ENCODE measurements at places on chromosomes 12 and 14.
A peak's percentile ranks its signal among the peaks of the same experiment; 100 is the strongest.

DNA sequence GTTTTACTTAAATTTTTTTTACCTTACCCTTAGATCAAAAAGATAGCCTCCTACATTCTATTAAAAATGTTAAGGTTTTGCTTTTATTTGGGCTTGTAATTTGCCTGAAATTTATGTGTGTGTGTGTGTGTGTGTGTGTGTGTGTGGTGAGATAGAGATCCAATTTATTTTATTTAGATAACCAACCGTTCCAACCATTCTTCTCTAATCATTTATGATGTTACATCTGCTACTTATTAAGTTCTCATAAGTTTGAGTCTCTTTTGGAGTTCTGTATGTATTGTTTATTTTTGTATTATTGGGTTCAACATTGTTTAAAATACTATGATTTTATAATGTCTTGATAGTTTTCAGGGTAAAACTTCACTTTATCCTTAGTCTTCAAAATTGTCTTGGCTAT is 70.6 kb upstream of the PAWR start:
- DNase-seq: no peak

DNA sequence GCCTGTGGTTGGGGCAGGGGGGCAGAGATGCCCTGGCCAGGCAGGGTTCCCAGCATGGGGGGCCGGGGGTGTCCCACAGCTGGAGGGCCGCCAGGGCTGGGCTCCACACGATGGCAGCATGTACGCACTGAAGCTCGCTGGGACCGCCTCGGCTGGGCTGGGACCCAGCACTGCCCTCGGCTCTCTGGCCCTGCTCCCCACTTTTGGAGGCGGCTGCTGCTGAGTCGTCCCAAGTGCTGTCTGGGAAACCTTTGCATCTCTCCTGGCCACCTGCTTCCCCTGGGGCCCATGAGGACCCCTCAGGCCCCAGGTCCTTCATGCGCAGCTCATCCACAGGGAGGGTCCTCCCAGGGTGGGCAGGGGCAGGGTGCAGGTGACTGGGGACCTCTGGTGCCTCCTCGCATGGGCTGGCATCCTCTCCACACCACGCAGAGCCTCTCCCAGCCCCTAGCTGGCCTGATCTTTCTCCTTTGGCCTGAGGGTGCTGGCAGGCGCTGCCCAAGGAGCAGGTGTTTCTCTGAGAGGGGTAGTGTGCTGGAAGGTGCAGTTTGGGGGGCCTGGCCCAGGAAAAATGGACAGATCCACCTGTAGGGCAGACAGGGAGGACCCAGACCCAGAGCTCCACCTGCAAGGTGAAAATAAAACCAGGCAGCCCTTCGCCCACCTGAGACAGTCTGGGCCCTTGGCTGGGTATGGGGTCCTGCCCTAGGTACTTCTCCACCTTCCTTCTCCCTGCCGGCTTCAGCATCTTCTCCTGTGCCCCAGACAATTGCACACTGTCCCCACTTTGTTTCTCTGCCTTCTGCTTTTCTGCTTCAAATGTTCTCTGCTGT is 46.9 kb downstream of the DLK1 start:
- DNase-seq: no peak

DNA sequence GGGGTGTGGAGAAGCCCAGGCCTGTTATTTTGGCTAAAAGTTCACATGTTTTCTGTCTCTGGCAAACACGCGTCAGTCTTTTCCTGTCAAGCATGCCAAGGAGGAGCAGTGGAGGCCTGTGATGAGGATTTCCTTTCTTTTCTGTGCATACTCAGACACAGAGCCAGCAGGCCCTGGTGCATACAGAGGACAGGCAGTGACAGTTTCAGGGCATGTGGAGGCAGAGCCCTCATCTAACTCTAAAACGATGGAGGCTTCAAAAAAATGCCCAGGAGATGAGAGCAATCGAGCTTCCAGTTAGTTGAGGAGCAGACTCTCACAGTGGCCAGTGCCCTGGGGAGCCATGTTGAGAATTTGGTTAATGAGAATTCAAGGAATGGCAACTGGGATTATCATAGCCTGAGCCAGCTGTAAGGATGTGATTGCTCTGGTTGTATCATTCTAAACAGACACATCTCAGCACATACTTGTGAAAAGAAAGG is 66.5 kb downstream of the TRAFD1 start:
- DNase-seq: no peak

DNA sequence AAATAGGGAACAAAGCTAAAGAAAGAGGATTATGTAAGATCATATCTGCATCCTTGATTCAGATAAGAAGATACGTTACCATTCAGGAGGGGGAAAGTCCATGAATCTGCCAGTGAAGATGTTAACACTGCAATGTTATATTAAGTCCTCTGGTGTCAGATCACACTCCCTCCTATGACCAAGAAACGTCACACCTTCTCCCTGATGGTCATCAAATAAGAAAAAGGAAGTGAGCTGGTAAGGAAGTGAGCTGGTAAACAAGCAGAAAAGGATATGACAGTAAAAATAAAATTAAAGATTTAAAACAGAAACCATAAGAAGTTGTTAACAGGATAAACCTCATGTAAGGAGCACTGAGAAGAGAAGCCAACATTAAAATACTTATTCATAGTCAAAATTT is 340.2 kb downstream of the SEC23A start:
- DNase-seq: no peak

DNA sequence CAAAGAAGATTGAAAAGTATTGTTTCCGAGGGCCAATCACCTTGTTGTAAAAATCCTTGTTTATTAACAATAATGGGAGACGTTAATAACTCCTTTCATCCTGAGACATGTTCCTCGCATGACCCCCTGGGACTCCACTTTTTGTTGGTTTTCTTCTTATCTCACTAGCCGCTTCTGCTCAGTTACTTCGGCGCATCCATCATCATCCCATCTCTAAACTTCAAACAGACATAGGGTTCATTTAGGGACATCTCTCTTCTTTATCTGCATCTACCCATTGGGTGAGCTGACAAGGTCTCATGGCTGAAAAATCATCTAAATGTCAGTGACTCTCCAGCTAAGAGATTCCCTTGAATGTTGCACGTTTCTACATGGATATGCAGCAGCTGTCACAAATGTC is 252.2 kb downstream of the ANO2 start:
- DNase-seq: no peak

DNA sequence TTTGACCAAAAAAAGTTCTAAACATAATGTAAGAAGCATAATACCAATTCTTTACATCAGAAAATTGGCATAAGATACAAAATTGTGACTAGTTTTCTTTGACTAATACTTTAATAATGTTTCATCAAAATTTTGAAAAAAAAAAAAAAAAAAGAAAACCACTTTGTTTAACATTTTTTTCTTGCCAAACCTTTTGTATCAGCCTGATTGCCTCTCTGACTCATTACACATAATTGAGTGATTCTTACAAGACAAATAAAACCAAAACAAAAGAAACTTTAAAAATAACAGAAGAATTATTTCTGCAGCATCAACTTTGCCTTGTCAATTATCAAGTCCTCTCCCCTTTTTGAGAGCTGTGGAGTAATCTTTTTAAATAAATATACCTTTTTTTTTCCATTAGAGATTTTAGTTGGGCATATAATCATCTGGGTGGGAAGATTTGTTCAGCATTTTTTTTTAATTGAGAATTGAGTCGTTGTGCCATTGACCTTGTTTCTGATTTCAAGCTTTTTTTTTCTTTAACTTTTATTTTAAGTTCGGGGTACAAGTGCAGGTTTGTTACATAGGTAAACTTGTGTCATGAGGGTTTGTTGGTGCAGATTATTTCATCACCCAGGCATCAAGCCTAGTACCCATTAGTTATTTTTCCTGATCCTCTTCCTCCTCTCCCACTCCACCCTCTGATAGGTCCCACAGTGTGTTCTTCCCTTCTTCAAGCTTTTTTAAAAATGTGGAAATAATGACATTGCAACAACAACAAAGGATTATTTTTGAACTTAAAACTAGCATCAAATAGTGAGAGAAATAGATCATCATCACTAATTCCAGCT is 45.8 kb upstream of the HMGA2 start:
- DNase-seq: no peak

DNA sequence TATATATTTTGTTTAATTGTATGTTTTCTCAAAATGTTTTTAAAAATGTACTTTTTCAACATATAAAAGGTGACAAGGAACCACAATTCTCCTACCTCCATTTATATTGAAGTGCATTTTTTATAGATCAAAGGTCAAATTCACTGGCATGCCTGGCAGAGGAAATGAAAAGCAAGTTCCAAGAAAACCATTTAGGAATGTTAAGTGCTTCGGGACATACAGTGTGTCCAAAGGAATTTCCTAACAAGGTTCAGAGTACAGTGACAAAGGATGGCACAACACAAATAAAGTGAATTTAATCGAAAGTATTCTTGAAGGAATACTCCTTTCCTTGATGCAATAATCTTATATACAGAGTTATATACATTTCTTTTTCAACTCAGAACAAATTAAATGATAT is 242.3 kb downstream of the CCER1 start:
- no peak for DNase-seq

GRCh38 chr12:442235-442884 is 17.4 kb upstream of the B4GALNT3 start:
- DNase-seq: peak; percentile 74

DNA sequence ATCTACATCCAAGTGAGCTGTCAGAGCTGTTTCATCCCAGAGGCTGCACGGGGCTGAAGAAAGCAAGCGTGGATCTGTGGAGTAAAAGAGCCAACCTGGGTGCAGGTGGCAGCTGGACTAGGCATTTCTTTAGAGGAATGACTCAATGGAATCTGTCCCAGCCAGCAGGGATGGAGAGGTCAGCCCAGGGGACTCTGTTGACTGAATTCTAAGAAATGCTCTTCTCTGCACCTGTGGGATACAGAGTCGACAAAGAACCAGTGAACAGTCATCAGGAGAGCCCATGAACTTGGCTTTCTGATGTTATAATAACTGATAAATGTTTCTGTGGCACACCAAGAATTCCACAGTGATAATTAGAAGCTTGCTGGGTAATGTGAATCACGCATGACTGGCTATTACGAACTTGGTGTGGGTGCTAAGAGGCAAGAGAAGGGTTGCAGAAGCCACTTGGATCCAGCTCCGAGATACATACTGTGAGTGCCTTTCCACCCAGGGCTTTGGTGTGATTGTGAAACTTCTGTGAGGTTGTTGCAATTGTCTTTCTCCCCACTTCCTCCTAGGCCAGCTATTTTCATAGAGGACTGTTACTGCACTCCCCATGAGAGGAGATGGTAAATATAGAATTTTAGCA is 16.2 kb downstream of the PYGL start:
- DNase-seq: no peak

Data from neuronal stem cell (in vitro differentiated cells).